CD4-positive, alpha-beta T cell treated with Interleukin-1 beta for 1 hour (primary cell): ENCODE measurements at places on chromosomes 12 and 14.

GRCh38 chr12:54139019-54139418 lies 49.8 kb downstream of the SMUG1 start:
- no peak for DNase-seq

DNA sequence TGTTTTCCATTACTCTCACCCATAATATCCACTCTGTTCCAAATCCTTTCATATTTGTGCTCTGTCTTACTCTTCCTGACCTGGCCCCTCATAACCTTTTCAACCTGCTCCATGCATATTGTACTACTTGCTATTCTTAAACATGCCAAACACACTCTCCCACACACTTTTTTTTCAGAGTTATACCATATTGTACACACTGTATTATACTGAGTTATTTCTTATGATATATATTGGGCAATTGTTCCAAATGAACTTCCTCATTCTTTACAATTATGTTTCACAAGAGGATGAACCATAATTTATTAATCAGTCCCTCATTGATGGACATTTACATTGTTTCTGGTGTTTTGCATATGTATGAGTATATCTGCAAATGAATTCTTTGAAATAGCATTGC lies 18.5 kb downstream of the ATL1 start:
- DNase-seq = no peak

DNA sequence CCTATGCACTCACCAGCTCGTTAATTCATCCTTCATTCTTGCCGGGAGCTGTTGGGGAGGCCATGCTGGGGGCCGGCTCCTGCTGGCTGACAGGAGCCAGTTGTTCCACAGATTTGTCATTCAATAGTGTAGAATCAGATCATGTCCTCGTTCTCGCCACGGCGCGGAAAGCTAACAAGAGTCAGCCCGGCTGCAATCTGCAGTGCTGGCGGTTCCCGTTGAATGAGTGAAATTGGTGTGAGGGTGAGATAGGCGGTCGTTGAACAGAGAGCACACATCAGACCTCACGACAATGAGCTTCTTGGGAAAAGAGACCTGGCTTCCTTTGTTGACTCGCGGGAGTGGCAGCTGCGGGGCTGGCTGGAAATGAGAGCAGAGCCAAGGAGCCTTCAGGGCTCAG lies 57.5 kb downstream of the KIF26A start:
- DNase-seq = no peak

- DNase-seq = no peak
These were observed 143.6 kb downstream of the CPNE8 start for GRCh38 chr12:38761636-38762342.

GRCh38 chr14:96184737-96185136 lies 19.9 kb upstream of the BDKRB2 start:
- no peak for DNase-seq

- no peak for DNase-seq
These were observed 40.5 kb upstream of the TBC1D15 start for GRCh38 chr12:71799106-71799505.

DNA sequence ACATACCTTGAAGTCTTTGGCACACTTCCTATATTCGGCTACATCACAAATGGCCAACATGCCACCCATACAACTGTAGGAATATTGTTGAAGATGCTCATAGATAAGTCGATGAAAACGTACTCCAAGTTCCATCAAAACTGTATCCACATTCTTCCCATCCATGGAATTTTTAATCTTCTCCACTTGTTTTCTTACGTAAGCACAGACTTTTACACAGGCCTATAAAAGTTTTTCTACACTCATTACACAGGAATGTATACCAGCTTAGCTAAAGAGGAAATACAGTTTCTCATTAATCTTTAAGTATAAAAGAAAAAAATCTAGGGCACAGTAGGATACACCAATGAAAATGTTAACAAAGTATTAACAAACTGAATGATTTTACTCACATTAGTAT lies 59.1 kb downstream of the EXOC5 start:
- DNase-seq = no peak

DNA sequence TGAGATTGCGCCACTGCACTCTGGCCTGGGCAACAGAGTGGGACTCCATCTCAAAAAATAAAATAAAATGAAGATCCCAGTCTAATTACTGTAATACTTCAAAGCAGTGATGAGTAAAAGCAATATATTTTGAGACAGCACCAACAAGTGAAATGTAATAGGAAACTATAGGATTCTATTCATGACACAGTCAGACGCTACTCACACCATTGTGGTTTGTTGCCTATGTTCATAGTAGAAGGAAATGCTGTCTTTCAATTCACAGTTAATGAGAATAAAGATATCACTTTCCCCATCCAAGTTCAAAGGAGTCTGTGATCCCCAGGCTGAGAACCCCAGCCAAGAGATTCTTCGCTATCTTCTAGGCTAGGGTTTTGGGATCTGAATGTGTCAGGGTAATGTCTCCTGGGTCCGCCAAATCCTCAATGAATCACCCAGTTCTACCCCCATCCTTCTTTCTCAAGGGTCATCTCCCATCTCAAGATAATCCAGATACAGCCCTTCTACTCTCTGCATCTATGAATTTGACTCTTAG lies 16.6 kb upstream of the DTX1 start:
- DNase-seq = no peak

DNA sequence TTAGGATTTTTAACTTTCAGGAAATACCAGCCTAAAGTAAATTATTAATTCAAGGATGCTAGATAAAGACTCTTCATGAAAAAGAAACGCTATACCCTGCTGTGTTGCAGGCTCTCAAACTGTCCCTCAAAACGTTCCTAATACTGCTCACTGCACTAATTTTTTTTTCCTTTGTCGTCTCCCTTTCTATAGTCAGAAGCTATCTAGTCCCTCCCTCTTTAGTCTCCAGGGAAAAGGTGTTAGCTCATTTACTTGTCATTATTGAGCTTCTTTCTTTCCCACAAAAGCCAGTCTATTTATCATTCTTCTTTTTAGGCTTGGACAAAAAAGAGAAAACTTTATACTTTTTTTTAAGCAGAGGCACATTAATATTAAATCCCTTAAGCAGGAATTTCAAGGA lies 30.3 kb upstream of the INSM2 start:
- no peak for DNase-seq

DNA sequence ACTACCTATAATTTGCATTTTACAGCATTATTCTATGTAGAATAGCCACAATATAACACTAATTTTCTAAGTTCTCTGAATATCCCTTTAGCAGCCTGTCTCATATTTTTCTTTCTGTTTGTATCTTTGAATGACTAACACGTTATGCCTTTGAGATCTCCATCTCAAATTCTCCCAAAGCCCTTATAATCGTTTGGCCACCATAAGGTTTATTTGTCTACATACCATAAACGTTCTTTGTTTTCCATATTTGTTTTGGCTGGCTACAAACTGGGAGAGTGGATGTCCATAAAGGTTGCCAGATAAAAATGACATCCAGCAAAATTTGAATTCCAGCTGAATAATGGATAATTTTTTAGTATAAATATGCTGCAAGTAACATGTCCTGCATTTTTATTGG lies 203.7 kb downstream of the STXBP6 start:
- no peak for DNase-seq

DNA sequence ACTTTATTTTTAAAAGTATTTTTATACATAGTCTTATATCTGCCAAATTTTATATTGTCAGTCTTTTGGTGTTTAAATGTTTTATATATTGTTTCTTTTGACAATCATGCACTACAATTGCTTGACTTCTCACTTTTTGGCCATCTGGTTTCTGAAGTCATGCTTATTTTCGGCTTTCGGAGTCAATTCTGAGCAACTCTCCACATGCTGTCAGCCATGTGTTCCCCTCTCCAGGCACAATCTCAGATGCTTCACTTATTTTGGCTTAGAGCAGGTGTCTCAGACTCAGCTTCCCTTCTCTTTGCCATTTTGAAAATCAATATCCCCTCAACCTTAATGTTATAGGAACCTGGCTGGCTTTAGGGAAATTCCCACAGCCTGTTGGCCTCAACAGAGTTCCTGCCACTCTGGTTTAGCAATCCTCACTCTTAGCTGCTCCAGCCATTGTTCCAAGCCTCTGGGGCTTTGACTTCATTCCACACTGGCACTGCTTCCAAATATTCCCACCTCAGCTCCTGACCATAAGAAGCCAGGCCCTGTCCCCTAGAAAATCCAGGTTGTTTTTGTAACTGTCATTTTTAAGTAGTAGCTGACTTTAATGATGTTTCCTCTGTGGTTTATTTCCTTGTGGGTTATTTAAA lies 125.5 kb upstream of the FAR2 start:
- DNase-seq = no peak
